ENCODE measurements at places on chromosomes 6 and 20.
A peak's percentile ranks its signal among the peaks of the same experiment; 100 is the strongest.

DNA sequence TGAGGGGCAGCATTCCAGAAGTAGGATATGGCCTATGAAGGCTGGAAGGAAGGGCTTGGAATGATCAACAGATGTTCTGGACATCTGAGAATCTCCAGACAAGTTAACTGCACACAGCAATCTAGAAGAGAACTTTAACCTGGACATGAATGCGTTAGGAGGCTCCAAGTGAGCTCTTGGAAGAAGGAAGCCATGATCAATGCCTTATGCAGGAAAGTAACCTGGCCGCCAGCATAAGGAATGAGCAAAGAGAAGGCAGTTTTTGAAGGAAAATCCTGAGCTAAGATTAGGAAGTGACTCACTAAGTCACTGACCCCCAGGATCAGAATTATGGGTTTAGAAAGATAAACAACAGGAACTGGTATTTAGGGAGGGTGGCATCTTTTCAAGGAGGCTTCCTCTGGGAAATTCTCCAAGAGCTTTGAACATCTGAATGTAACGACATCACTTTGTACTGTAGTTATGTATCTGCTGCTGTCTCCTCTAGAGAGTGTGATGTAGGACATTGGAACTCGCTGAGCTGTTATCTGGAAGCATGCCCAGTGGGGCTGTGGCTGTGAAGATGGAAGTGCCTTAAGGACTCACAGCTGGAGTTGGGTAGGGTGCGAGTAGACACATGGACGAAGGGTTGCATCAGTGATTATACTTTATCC lies 236.8 kb downstream of the PACRG start:
- DNase-seq = no peak

- no peak for DNase-seq
Measured at GRCh38 chr6:72724545-72724944, 102.7 kb downstream of the KCNQ5 start.

DNA sequence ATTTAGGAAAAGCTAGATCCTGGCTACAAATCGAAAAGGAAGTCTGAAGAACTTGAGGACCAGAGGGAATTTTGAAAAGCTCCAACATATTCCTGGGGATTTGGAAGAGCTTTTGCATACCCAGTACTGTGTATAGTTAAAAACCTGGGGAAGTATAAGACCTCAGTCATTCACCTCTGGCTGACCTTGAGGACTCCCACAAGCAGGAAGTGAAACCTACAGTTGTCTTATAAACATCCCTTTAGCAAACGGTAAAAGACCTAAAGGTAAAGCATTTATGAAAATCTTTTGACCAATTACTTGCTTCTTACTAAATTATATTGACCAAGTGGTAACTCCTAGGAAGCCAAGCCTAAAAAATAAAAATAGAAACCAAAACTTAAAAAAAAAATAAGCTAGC lies 175.0 kb downstream of the HAO1 start:
- DNase-seq = no peak

- DNase-seq = no peak
Measured at GRCh38 chr6:138528137-138528536, 28.8 kb upstream of the NHSL1 start.

- no peak for DNase-seq
Measured at GRCh38 chr20:43954704-43955061, 40.0 kb downstream of the TOX2 start.

GRCh38 chr20:20395903-20396568 lies 28.1 kb downstream of the INSM1 start:
- peak; percentile 76 for DNase-seq

DNA sequence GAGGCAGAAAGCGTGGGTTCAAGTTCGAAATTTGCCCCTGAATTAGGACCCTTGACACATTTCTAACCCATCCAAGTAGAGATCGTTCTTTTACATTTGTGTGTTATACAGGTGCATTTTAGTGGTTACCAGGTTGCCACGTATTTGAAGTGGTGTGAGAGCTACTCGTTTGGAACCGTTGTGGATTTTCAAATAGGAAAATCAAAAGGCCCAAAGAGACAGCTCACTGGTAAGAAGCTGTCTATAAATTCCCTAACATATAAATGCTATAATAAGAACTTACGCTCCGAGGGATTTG lies 1.6 kb upstream of the REV3L start:
- DNase-seq = peak; percentile 52

DNA sequence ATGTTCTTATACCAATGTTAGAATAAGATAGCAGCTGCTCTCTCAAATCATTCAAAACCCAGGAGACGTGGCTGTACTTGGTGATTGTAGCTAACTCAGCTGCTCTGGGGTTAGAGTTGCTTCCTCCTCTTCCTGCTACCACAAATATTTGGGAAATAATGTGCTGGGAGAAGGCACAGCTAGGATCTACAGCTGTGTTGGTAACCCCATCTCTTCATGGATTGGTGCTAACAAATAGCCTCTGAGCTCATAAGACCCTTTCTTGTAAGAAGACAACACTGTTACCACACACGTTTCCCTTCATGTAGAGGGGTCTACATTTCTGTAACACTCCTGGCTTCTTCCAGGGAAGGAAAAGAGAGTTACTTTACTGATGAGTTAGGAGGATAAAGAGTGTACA lies 911.0 kb upstream of the CITED2 start:
- DNase-seq = no peak

DNA sequence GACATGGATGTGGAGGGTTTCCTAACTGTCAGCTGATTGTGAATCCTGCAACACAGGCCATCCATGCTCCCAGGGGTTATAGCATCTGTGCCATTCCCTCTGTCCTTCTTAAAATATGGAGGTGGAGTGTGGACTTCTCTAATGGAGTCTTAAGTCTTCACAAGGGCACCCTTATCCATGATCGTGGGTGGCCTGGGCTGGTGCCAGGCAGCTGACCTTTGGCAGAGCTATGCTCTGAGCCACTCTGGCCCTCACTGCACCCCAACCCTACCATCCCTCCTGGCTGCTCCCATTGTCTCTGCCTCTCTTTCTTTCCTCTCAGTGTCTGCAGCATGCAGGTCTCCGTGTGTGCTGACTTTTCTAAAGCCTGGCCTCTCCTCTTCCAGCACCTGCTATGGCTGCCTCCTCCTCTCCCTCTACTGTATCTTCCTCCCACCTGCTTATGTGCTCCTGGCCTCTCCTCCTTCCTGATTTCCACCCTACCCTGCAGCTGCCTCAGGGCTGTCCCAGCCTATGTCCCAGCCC lies 11.2 kb upstream of the PCMTD2 start:
- no peak for DNase-seq

DNA sequence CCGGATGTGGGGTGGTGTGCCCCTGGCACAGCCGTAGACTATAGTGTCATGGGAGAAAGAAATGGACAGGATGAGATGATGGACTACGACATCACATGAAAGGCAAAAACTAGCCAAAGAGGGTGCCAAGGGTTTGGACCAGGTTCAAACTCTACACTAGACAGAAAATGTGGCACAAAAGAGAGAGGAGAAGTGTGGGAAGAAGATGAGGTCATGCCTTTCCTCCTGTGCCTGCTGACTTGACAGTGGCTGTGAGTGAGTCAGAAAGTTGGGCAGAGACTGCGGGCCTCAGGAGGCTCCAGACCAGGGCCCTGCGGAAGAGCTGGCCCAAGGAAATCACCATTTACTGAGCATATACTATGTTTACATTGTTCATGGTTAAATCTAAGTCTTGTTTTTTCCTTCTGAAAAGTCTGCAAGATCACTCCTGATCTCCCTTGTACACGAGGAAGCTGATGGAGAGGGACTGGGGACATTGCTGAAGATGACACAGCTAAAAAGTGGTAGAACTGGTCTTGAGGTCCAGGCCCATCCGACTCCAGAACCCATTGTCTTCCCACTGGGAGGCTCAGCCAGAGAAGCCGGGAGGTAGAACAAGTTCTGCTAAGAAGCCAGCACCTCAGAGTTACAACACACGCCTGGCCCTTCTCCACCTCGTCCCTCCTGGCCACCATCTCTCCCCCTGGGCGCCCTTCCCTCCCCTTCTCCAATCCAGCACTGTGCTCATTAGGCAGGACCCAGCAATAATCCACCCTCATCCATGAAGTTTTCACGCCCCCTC lies 35.6 kb downstream of the CNKSR3 start:
- DNase-seq = no peak

GRCh38 chr20:9025011-9025410 lies 43.9 kb upstream of the PLCB4 start:
- no peak for DNase-seq

DNA sequence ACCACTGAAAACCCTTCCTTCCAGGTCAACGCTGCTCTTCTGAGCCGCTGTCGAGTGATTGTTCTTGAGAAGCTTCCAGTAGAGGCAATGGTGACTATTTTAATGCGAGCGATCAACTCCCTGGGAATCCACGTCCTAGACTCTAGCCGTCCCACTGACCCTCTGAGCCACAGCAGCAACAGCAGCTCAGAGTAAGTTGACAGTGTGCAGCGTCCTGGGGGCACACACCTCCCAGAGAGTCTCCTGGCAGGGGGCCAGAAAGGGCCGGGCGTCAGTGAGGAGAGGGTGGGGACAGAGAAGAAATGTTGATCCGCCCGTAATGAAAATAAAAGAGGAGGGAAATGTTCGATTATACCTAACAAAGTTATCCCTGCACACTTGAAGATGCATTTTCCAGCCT lies 5.0 kb downstream of the WRNIP1 start:
- no peak for DNase-seq

DNA sequence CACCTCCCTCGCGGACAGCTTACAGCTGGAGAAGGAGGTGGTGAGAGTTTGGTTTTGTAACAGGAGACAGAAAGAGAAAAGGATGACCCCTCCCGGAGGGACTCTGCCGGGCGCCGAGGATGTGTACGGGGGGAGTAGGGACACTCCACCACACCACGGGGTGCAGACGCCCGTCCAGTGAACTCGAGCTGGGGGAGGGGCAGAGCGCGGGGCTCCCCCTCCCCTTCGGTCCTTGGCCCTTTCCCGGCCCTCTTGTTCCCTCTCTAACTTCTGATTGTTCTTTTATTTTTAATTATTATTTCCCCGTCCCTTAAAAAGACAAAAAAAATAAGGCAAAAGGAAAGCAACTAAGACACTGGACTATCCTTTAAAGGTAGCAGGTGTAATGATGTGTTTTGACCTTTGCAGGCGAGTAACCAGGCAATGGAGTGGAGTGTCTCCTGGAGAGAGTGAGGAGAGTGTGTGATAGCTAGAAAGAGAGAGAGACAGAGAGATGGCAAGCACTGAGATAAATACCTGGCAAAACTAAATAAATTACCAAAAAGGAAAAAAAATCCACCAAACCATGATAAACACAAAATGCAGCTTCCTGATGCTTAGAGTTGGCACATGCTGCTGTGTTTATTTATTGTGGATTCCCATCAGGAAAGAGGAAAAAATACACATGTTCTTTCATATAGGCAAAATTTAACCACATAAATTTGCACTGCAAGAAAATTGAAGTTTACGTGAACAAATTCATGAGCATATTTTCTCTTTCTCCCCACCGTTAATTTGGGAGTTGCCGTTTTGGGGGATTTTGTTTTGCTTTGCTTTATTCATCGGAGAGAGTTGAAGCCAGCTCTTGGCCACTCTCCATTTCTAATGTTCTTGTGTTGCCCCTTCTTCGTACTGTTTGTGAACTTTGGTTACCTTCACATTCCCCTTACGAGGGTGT lies 1.9 kb downstream of the POU3F2 start:
- peak; percentile 85 for DNase-seq

DNA sequence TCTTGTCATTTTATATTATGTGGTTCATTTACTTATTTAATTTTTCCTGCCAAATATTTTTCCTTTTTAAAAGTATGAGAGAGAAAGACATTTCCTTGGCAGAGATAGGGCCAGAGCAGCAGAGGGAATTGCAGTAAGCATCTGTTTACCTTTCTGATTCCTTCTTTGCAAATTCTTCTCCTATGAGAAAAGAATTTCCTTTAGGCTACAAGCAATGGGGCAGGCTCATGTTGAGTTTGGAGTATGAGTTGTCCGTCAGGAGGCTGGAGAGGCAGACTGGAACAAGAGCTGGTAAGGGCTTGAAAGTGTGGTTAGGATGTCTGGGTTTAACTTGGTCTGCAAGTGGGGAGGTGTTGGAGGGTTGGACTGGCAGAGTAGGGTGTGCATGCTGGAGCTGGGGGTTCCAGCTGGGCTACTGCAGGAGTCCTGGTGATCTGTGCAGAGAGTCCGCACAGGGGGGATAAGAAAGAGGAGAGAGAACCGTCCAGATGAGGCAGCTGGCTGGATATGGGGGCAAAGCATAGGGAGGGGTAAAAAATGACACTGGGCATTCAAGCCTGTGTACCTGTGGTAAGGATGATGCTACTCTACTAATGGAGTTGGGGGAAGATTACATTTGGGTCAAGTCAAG lies 19.7 kb downstream of the TIAM2 start:
- DNase-seq = no peak

DNA sequence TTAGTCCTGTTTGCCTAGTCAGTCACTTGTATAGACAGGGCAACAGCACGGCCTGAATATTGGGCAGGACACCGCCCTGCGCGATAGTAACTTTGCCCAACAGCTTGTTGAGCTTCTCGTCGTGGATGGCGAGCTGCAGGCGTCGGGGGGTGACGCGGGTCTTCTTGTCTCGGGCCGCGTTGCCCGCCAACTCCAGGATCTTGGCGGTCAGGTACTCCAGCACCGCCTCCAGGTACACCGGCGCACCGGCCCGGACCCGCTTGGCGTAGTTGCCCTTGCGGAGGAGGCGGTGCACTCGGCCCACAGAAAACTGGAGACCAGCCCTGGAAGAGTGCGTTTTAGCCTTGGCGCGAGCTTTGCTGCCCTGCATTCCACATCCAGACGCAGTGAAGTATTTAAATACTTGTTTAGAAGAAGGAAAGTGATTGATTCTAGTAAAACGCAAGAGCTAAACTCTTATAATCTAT lies 92.8 kb upstream of the BTN3A2 start:
- DNase-seq = no peak

DNA sequence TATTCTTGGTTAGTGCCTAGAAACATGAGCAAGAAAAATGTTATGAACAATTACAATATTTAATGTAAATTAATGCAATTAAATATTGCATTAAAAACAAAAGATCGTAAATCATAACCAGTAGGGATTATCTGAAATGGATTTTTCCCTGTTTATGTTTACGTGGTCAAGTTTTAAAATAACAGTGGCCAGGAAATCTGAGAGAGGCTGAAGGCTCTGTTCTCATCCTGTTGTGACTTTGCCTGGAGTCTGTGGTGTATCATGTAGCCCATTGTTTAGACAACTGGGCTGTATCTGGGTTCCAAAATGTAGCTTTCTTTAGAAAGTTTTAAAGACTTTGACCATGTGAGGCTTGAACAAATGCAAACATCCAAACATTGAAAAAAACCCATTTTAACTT lies 2.4 kb downstream of the MYO6 start:
- no peak for DNase-seq

DNA sequence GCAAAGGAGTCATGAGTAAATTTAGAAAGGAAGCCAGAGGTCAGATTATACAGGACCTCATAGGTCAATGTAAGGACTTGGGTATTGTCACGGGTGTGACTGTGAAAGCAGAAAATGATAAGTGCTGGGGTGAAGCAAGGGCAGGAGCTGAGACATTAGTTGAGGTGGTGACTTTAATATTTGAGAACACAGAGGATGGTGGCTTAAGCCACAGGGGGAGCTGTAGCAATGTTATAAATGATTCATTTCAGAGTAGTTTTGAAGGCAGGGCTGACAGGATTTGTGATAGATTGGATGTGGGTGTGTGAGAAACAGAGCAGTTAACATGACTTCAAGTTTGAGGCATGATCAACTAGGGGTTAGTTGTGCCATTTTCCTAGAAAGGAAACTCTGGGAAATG lies 659.9 kb downstream of the EPM2A start:
- DNase-seq = no peak

- no peak for DNase-seq
Measured at GRCh38 chr6:16548121-16548520, 213.1 kb downstream of the ATXN1 start.
